NCI-H1436 (cell line): ENCODE measurements at places on chromosomes 7 and 10.

- no peak for DNase-seq
Measured at GRCh38 chr10:132157101-132157500, 29.6 kb upstream of the DPYSL4 start.

DNA sequence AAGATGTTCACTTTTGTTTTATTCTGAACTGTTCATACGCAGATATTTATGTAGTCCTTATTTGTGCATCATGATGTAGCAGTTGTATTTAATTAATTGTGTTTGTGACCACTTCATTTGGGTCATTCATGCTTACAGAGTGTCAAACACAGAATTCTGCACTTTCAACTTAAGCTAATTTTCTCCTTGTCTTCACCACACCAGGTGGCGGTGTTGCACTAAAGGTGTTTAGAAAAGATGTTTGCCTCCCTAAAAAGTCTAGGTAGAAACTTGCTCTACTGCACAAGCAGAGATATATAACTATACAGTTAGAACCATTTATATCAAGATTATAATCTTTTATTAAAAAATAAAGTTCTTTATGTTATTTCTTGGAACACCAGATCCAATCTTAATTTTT, 1.3 kb upstream of the TAS2R38 start:
- no peak for DNase-seq

- DNase-seq: no peak
Measured at GRCh38 chr10:90204131-90204955, 503.0 kb downstream of the KIF20B start.

GRCh38 chr7:44563171-44563679, 10.5 kb downstream of the DDX56 start:
- DNase-seq: no peak

DNA sequence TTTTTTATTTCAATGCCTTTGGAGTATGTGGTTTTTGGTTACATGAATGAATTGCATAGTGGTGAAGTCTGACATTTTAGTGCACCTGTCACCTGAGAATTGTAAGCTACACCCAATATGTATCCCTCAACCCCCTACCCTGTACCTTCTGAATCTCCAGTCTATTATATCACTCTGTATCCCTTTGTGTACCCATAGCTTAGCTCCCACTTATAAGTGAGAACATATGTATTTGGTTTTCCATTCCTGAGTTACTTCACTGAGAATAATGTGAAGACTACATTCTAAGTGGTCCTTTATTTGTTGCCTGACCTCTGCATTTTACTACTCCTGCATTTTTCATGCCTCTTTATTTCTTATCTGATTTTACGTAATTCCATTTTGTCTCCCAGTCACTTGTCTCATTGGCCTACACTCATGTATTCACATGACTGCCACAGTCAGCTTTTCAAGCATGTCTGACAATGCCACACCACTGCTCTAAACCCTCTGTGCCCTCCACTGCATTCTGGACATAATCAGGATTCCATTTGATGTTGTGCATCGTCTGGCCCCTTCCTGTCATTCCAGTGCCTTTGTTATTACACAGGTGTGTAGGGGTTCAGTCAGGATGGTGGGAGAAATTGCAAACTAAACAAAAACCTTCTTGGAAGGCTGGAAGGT, 1325.5 kb downstream of the XPNPEP1 start:
- no peak for DNase-seq

DNA sequence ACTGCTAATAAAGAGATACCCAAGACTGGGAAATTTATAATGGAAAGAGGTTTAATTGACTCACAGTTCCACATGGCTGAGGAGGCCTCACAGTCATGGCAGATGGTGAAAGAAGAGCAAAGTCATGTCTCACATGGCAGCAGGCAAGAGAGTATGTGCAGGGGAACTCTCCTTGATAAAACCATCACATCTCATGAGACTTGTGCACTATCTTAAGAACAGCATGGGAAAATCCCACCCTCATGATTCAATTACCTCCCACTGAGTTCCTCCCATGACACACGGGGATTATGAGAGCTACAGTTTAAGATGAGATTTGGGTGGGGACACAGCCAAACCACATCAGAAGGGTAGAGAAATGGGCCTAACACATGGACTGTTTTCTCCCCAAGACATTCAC, 156.3 kb downstream of the CCDC71L start:
- DNase-seq: no peak

- DNase-seq: no peak
Measured at GRCh38 chr7:27930910-27931476, 191.0 kb downstream of the TAX1BP1 start.

DNA sequence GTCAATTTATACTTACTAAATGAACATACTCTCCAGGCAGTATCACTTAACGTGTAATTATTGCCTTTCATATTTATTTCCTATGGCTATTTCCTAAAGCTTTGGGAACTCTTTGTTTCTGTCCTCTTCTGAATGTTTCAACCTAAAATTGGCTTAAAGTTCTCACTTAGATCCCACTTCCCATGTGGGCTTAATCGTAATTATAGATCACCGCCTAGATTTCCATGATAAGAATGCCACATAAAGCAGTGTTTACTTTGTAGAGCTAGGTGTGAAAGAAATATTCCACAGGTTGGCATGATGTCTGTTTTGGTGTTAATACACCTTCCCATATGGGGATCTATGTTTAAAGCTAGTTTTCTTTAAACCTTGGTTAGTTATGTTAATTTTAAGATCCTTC, 1.5 kb downstream of the HDAC9 start:
- no peak for DNase-seq

GRCh38 chr10:71952745-71953144, 11.4 kb upstream of the CHST3 start:
- no peak for DNase-seq

GRCh38 chr7:115493381-115493780, 537.2 kb downstream of the TFEC start:
- DNase-seq: no peak

DNA sequence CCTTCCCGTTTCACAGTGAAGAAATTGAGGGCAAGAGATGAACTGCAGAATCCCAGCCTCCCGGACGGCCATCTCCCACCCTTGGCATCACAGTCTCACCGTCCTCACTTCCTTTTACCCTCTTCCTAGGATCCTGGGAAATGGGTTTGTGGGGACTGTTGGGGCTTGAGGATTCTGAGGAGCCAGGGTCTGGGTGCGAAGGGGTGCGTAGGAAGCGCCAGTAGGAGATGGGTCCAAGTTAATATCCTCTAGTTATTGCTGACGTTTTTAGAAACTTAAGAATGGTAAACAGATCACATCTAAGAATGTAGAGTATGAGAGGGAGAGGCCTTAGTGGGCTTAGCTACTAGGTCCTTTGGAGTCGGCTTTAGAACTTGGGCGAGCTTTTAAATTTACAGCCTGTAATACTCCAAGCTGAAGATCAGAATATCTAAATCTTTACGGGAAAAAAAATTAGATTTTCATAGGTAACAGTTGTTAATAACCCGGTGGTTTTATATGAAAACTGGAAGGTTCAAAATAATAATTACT, 696 bp downstream of the MALSU1 start:
- DNase-seq: no peak

GRCh38 chr7:140915935-140916555, 8.7 kb downstream of the BRAF start:
- DNase-seq: no peak

- DNase-seq: no peak
Measured at GRCh38 chr7:115356999-115357702, 435.3 kb downstream of the MDFIC start.

GRCh38 chr10:94443549-94443948, 41.2 kb downstream of the TBC1D12 start:
- DNase-seq: no peak

DNA sequence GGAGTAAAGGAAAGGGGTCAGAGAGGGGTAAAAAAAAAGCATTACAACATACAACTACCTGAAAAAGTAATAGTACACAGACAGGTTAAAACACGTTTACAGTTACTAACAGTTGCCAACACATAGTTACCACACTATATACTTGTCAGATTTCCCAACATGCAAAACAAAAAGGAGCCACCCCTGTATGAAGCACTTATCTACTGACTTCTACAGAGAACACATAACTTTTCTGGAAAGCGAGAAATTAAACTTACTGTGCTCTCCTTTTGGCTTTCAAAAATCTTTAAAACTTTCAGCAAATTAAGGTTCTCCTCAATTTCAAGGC, 2.1 kb downstream of the ABI1 start:
- DNase-seq: no peak

- DNase-seq: peak; percentile 4
Measured at GRCh38 chr7:131302876-131303707, 24.6 kb upstream of the MKLN1 start.

- DNase-seq: no peak
Measured at GRCh38 chr10:50554376-50554994, 69.3 kb downstream of the SGMS1 start.

DNA sequence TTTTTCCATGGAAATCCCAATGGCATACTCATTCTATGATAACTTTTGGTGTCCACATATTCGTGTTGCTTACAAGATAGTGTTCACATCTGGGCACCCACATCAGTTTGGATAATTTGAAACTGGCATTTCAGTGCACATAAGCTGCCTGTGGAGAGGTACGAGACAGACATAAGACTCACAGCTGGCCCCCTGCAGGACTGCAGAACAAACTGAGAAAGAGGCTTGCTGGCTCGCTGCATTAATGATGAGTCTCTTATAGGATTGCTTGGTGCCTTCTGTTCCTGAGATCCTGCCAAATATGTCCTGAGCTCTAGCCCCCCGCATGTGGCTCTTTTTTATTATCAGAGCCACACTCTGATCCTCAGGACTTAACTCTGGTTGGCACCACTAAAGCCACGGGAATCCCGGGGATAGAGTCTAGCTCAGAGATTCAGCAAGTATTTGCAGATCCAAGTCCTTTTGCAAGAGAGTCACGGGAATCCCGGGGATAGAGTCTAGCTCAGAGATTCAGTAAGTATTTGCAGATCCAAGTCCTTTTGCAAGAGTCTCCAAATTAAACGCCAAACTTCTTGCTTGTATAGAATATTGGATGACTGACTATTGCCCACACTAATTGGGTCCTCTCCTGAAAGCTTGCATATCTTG, 34.0 kb upstream of the JCAD start:
- DNase-seq: no peak

GRCh38 chr7:49630513-49630912, 142.9 kb upstream of the VWC2 start:
- DNase-seq: no peak
